ENCODE measurements at places on chromosomes 6 and 20. TPM values are rescaled to one million over a fixed set of nuclear protein-coding genes. Genes with fewer than 3 reads are reported as not detected.

PRICKLE4 gene
- polyA plus RNA-seq: not detected

MLIP gene
- polyA plus RNA-seq: not detected

GSTA5 gene
- polyA plus RNA-seq: not detected

ENPP1 gene
- polyA plus RNA-seq: 0.34 TPM

KIF13A gene
- polyA plus RNA-seq: 1.4 TPM

MROH8 gene
- 2.0 TPM for polyA plus RNA-seq

CGA gene
- not detected for polyA plus RNA-seq

CLVS2 gene
- not detected for polyA plus RNA-seq

EBF4 gene
- polyA plus RNA-seq: 1.1 TPM

SEL1L2 gene
- not detected for polyA plus RNA-seq

GSTA4 gene
- polyA plus RNA-seq: 4.1 TPM

TENT5A gene
- 4.2 TPM for polyA plus RNA-seq

GPSM3 gene
- 156 TPM for polyA plus RNA-seq

POU5F1 gene
- 0.70 TPM for polyA plus RNA-seq

CAP2 gene
- polyA plus RNA-seq: not detected

SIM1 gene
- not detected for polyA plus RNA-seq

TSPO2 gene
- polyA plus RNA-seq: not detected

MEI4 gene
- 0.13 TPM for polyA plus RNA-seq

IYD gene
- polyA plus RNA-seq: not detected

COL12A1 gene
- not detected for polyA plus RNA-seq

TRIM15 gene
- polyA plus RNA-seq: not detected

CDC25B gene
- polyA plus RNA-seq: 20.0 TPM

REM1 gene
- not detected for polyA plus RNA-seq

HDGFL1 gene
- not detected for polyA plus RNA-seq

PRPH2 gene
- not detected for polyA plus RNA-seq

ZSCAN12 gene
- polyA plus RNA-seq: 5.4 TPM

SIGLEC1 gene
- polyA plus RNA-seq: not detected

PAK5 gene
- polyA plus RNA-seq: not detected

ABHD16A gene
- polyA plus RNA-seq: 40.1 TPM

TP53TG5 gene
- polyA plus RNA-seq: not detected

OR2J3 gene
- not detected for polyA plus RNA-seq

MAP1LC3A gene
- polyA plus RNA-seq: 8.6 TPM

BPIFA1 gene
- not detected for polyA plus RNA-seq

VSX1 gene
- not detected for polyA plus RNA-seq

NKX2-2 gene
- not detected for polyA plus RNA-seq

MCHR2 gene
- not detected for polyA plus RNA-seq

HLA-DPA1 gene
- polyA plus RNA-seq: 2,568 TPM

CALHM6 gene
- 307 TPM for polyA plus RNA-seq

PARD6B gene
- 0.70 TPM for polyA plus RNA-seq

SLC17A9 gene
- polyA plus RNA-seq: 4.1 TPM

CASS4 gene
- polyA plus RNA-seq: 0.34 TPM

SOX12 gene
- polyA plus RNA-seq: 1.9 TPM

SLC35B3 gene
- polyA plus RNA-seq: 12.5 TPM

GPR6 gene
- polyA plus RNA-seq: not detected

GNAS-AS1 gene
- polyA plus RNA-seq: not detected

BLTP3A gene
- polyA plus RNA-seq: 2.0 TPM

DCDC2 gene
- not detected for polyA plus RNA-seq

NKX2-4 gene
- not detected for polyA plus RNA-seq

ADNP gene
- polyA plus RNA-seq: 10.3 TPM

KIAA0408 gene
- 0.76 TPM for polyA plus RNA-seq

EPPIN gene
- polyA plus RNA-seq: not detected

HLA-DOA gene
- 363 TPM for polyA plus RNA-seq

ANGPT4 gene
- polyA plus RNA-seq: not detected

HTR1B gene
- polyA plus RNA-seq: not detected

PBOV1 gene
- polyA plus RNA-seq: not detected

MAFB gene
- polyA plus RNA-seq: not detected

OR12D3 gene
- polyA plus RNA-seq: not detected

OR2B6 gene
- not detected for polyA plus RNA-seq

PRKN gene
- 0.55 TPM for polyA plus RNA-seq

BCKDHB gene
- 17.4 TPM for polyA plus RNA-seq

Measured in IgD-negative memory B cell (primary cell).